ENCODE measurements at places on chromosomes 11 and 22.

GRCh38 chr11:14259186-14259784 lies 99.7 kb downstream of the RRAS2 start:
- DNase-seq, result no peak

DNA sequence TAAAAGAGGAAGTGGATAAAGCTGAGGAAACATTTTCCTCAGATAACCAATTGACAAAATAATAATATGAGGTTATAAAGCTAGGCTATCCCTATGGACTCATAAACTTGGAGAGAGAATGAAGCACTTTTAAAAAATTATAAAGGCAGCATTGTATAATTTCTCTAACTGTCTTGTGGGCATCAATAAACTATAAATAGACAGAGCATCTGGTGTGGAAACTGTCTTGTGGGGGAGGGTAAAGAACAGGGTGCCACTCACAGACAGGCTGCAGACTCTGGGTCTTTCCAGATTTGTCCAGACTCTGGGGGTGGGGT lies 333.5 kb downstream of the BUD13 start:
- no peak for DNase-seq

DNA sequence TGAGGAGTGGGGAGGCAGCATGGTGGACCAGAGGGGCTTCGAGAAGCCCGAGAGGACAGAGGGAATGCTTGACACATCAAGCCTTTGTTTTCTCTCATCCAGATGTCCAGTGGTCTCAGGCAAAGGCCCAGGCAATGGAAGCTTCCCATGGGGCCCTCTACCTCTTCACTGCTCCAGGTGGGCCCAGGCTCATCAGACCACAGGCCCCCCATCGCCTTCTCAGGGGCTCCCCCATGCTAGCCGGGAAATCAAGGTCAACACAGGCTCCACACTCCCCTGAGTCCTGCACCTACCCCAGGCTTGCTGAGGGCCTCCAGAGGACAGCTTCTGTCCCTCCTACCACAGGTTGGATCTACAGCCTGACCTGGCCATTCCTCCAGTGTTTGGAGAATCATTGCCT lies 157.5 kb downstream of the CHST1 start:
- DNase-seq, result no peak

DNA sequence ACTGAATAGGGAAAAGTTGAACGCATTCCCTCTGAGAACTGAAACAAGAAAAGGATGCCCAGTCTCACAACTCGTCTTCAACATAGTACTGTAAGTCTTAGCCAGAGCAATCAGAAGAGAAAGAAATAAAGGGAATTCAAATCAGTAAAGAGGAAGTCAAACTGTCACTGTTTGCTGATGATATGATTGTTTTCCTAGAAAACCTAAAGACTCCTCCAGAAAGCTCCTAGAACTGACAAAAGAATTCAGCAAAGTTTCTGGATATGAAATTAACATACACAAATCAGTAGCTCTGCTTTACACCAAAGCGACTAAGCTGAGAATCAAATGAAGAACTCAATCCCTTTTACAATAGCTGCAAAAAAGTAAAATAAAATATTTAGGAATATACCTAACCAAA lies 471.2 kb upstream of the CNTN5 start:
- DNase-seq, result no peak

- no peak for DNase-seq
Observed at GRCh38 chr22:30328466-30329049, 1.8 kb upstream of the TBC1D10A start.

GRCh38 chr11:7977232-7977917 lies 9.8 kb upstream of the EIF3F start:
- DNase-seq, result peak; percentile 62

DNA sequence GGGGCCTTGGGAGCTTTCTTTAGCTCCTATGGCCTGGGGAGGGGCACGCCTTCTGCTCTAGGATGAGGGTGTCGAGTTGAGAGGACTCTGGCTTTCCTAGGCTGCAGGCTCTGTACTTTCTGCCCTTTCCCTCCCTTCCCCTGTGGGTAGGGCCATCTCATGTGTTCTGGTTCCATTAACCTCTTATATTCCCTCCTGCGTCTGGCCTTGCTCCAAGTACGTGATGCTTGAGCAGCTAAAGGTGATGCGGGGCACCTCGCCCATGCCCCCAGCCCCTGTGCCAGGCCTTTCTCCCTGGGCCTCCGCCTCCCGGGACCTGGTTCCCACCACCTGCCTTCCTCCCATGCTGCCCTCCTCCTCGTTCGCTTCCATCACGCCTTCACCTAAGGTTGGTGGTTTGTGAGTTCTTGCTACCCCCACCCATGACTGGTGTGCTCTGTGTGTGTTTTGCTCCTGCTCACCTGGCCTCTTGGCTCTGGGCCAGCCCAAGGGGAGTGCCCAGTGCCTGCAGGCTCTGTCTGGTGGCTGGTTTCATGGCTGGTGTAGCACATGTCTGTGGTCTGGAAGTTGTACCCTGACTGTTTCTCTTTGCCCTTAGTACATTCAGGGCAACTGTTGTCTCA lies 34.1 kb downstream of the PHLDB1 start:
- DNase-seq, result no peak

GRCh38 chr22:36746375-36746970 lies 29.4 kb downstream of the IFT27 start:
- no peak for DNase-seq

DNA sequence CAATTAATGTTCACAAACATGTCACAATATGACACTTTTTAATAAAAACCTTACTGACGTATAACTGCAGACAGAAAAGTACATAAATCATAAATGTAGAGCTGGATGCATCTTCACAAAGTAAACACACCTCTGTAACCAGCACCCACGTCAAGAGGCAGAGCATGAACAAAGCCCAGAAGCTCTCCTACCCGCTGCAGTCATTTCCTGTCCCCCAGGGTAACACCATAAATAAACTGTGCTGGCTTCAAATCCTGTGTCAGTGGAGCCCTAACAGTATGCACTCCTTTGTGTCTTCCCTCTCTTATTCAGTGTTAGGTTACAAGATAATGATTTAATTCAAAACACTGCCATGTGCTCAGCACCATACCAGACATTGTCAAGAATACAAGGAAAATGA lies 5.7 kb downstream of the SYT13 start:
- DNase-seq, result no peak

DNA sequence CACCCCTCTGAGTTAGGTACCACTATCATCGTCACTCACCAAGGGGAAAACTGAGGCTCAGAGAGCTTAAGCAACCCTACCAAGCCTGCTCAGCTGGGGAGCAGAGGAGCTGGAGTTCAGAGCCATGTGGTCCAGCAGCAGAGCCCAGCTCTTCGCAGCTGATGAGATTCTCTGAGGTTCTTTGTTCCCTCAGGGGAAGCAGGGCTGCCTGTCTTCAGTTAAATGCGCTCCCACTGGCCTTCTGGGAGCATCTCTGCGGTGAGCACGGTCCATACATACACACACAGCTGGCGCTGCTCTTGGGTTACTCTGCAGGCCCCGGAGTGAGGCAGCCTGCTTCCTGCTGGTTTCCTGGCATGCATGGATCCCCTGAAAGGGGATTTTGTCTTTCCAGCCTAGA lies 5.2 kb upstream of the PTGDR2 start:
- DNase-seq, result no peak

- DNase-seq, result no peak
Observed at GRCh38 chr11:129395883-129396282, 20.2 kb downstream of the BARX2 start.

GRCh38 chr22:46754110-46754799 lies 8.2 kb upstream of the TBC1D22A start:
- DNase-seq, result peak; percentile 99
